HT1080 (cell line): ENCODE measurements at places on chromosomes 16 and 17. TPM values are rescaled to one million over a fixed set of nuclear protein-coding genes. Genes with fewer than 3 reads are reported as not detected.

DNA sequence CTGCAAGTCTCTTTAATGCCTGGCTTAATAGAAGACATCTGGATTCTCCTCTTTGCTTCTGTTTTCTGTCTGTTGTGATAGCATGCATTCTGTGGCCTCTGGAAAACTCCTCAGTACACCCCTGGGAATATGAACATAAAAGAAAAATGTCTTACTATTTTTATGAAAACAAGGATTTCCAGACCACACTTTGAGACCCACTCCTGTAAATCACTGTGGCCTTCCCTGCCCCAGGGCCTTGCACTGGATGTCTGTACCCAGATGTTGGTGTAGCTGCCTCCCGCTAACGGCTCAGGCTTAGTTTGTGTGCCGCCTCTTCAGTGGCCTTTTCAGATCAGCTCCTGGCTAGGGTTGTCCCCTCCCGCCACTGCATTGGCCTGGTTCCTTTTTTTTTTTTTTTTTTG is 126.6 kb downstream of the SOCS1 start:
- DNase-seq, result no peak

NPTX1 gene
- total RNA-seq, result 0.84 and 1.4 TPM in 2 replicates

GRCh38 chr17:72422505-72423285 is 301.9 kb downstream of the SOX9 start:
- DNase-seq, result peak; percentile 97

- DNase-seq, result no peak
Observed at GRCh38 chr17:72811976-72812687, 280.4 kb downstream of the SLC39A11 start.

- no peak for DNase-seq
Observed at GRCh38 chr16:31833047-31833446, 40.6 kb upstream of the ZNF267 start.
